ENCODE measurements at places on chromosomes 4 and X.

- no peak for DNase-seq
Observed at GRCh38 chrX:121236040-121236439, 188.6 kb downstream of the GLUD2 start.

- peak; percentile 35 for DNase-seq
Observed at GRCh38 chr4:84258905-84259830, 239.9 kb downstream of the NKX6-1 start.

DNA sequence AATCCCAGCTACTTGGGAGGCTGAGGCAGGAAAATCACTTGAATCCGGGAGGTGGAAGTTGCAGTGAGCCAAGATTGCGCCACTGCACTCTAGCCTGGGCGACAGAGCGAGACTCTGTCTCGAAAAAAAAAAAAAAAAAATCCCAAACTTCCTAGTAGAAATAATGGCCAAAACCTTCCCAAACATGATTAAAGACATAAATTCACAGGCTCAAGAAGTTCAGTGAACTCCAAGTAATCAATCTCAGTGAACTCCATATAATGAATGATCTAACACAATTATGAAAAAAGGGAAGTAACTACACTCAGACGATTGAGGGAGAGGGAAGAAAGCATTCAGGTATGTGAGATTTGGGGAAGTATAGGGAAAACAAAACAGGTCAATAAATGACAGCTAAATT, 6.5 kb downstream of the FUNDC1 start:
- DNase-seq, result no peak

GRCh38 chr4:152434011-152434410, 101.9 kb downstream of the FBXW7 start:
- DNase-seq, result no peak

DNA sequence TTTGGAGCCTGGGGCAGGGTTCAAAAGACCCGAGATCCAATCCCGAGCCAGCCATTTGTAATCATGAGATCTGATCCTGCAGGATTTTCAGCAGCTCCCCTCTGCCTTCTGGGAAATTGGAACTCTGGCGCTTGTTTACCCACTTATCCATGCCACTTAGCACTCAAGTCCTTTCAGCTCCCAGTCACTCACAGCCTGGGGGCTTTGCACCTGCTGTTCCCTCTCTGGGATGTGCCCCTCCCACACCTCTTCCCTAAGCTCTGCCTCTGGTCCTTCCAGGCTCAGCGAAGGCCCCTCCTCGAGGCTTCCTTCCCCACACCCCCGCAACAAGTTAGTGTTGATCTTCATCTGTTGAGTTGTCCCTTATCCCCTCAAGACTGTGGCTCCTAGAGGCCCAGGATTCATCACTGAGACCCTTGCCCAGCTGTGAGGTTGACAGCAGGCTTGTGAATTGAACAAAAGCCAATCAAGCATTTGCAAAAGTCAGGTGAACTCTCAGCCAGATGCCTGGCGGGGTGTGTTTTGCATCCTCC, 99.1 kb upstream of the AFAP1 start:
- DNase-seq, result no peak

DNA sequence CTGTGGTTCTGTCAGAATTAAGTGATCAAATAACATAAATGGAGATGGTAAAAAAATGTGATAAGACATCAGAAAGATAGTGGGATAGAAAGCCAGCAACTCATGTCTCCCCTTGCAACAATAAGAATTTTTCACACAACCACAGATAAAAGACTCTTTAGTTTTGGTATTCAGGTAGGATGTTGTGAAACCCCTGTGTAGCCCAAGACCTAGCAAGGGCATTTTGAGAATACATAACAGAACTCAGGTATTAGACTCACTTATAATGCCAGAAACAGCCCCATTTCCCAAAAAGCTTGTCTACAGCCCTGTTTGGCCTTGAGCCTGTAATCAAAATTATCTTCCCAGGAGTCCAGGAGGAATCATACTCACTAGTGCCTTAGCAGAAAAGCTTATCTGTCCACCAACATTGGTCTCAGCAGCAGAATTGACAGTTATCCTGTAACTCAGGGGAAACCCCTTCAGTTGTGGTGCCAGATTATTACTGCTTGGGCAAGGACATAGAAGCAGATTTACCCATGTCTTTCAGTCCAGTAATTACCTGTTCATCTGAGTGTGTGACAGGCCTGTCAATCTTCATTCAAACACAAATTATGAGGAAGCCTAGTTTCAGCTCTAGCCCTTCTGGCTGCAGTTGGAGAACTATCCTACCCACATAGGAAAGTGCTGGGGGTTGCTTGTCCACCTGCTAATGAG, 41.0 kb upstream of the UGT2B17 start:
- no peak for DNase-seq

GRCh38 chrX:402857-403256, 16.1 kb upstream of the PPP2R3B start:
- DNase-seq, result no peak

- no peak for DNase-seq
Observed at GRCh38 chrX:4588893-4589292, 875.4 kb upstream of the PRKX start.

GRCh38 chrX:10089378-10089795, 67.4 kb upstream of the CLCN4 start:
- DNase-seq, result peak; percentile 43

DNA sequence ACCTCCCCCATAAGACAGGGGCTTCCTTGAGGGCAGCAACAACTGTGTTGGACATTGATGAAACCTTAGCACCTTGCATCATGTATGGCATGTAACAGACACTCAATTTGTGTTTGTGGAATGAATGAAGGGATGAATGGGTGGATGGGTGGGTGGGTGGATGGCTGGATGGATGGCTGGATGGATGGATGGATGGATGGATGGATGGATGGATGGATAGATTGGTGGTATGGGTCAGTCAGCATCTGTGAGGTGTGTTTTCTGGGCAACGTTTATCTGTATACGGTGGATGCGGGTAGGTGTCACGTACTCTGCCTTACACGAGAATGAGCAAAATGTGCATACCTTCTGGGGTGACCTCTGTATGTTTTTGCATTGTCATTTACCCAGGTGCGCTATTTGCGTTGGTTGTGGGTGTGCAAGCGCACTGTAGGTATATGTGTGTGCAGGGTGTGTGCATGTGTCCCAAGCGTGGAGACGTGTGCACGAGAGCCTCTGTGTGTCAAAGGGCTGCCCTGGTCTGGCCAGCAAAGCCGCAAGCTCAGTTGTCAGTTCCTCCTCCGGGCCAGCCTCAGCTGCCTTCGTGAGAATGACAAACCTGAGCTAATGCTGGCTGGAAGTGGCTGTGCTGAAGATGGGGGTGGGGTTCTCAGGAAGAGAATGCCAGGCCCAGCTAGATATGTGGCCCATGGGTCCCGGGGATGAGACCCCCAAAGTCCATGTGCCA, 26.5 kb downstream of the ELF4 start:
- no peak for DNase-seq

- DNase-seq, result no peak
Observed at GRCh38 chrX:123450222-123450621, 266.1 kb downstream of the GRIA3 start.

DNA sequence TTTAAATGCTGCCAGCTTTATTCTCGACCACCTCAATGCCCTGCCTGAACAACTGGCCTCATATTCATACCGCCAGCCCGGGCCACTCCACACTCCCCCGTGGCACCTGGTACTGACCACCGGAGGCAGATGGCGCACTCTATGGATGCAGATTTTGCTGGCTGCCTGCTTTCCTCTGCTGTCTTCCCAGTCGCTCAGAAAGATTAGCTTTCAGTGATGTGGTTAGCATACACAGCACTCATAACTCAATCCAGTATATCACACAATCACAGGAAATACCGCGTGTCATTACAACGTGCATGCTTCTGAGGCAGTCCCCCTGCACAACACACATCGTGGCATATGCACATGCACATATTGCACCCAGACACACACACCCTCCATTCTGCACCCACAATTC, 147.2 kb upstream of the BCOR start:
- no peak for DNase-seq

- no peak for DNase-seq
Observed at GRCh38 chr4:107866726-107867125, 42.0 kb downstream of the SGMS2 start.

DNA sequence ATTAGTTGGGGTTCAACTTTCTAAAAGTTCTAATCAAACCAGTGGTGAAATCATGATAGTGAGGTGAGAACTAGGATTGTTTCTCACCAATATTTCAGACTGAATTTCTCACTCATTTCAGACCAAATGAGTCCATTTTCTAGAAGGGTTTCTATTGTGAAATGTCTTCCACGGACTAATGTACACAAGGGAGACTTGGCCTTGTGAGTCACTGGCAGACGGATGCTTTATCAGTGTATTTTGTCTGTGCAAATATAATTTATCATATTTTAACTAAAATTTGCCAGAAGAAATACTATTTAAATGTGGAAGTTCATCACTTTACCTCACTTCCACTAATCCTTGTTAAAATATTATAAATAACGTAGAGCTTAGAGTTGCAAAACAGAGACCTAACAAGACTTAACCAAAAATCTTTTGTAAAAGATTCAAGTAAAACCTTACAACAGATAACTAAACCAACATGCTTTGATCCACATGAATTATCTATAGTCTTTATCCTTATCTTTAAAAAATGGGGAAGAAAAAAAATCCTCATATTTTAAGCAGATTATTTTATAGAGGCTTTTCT, 506.0 kb upstream of the FAM241A start:
- DNase-seq, result no peak

GRCh38 chr4:118351851-118352827, 664 bp downstream of the PRSS12 start:
- peak; percentile 32 for DNase-seq

- no peak for DNase-seq
Observed at GRCh38 chr4:188287169-188287894, 148.1 kb downstream of the TRIML1 start.

DNA sequence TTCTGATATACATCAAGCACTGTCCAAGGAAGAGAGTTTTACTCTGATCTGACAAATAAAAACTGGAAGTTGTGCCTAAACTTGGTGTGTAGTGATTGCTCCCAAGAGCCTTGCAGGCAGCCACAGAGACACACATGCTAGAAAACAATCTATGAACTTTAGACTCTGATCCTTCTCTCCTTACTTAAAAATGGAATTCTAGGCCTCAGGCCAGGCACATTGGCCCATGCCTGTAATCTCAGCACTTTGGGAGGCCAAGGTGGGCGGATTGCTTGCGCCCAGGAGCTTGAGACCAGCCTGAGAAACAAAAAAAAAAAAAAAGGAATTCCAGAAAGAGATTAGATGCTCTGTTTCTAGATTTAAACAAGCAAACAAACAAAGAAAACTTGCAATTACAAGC, 45.6 kb upstream of the S100G start:
- peak; percentile 1 for DNase-seq

- peak; percentile 5 for DNase-seq
Observed at GRCh38 chr4:72286185-72286584, 254.4 kb downstream of the NPFFR2 start.

- no peak for DNase-seq
Observed at GRCh38 chrX:136275553-136275952, 24.4 kb upstream of the MAP7D3 start.

DNA sequence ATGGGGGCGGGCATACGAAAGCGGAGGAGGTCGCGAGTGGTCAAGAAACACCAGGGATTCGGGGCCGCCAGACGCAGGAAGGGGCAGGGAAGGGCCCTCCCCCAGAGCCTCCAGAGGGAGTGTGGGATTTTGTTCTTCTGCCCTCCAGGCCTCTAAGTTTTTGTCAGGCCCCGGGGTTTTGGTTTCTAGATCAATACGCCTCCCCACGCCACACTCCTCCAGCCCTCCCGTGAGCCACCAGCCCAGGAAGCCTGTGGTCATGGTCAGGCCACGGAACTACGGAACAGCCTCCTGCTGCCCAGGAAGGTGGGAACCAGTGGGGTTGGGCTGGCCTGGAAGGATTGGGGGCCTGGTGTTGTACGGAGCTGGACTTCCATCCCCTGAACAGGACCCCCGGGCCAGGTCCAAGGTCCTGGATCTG, 38.4 kb downstream of the CPLX1 start:
- no peak for DNase-seq

- DNase-seq, result no peak
Observed at GRCh38 chr4:28241021-28241420, 1380.4 kb downstream of the STIM2 start.

GRCh38 chrX:43747476-43747875, 91.4 kb downstream of the MAOA start:
- no peak for DNase-seq

- DNase-seq, result no peak
Observed at GRCh38 chr4:19319607-19320006, 932.1 kb upstream of the SLIT2 start.

- DNase-seq, result no peak
Observed at GRCh38 chr4:17236686-17237085, 275.2 kb downstream of the QDPR start.

DNA sequence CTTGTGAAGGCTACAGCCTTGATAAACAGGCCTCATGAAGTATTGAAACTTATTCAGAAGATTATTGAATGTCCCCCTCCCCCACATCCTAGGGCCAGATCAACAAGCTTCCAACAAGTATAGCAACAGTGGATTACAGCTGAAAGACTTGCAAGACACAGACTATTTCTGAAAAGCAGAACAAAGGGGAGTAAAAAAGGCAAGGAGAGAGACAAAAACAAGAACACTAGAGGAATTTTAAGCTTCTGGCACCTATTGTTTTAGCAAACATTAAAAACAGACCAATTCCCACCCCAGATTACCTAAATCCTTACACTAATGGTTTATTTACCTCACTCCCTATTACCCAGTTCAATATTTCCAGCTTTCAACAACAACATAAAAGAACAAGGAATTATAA, 446.3 kb upstream of the FSTL5 start:
- DNase-seq, result no peak

DNA sequence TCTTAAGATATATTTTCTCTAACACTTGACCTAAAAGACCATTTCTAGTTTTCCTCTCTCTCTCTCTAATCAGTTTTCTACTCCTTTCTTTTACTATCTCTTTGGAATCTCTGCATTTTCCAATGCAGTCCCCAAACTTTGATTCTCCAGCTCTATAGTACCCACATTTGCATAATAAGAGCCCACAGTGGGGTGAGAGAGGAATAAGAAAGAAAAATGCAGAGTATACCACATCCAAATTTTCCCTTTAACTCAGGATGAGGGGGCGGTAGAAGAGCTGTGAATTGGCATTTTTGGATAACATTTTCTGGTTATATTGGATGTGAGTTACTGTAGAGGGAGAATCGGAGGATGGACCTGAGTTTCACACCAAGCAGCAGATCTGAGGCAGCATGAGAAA, 74.4 kb upstream of the SOD3 start:
- DNase-seq, result no peak

GRCh38 chrX:150899191-150899757, 806 bp upstream of the CD99L2 start:
- DNase-seq, result no peak

- DNase-seq, result no peak
Observed at GRCh38 chr4:104436542-104436941, 58.2 kb downstream of the CXXC4 start.

- no peak for DNase-seq
Observed at GRCh38 chrX:107421337-107421861, 28.1 kb upstream of the FRMPD3 start.

GRCh38 chr4:180852738-180853137, 1390.5 kb upstream of the TENM3 start:
- DNase-seq, result no peak

GRCh38 chrX:119488749-119489148, 20.5 kb downstream of the SLC25A5 start:
- peak; percentile 44 for DNase-seq

- peak; percentile 90 for DNase-seq
Observed at GRCh38 chr4:105708181-105709080, at the start of the genes GSTCD and INTS12. TSS of gene GSTCD (plus strand) at chr4:105708784. CDS start at chr4:105717614, 8,830 bp downstream. TSS of gene INTS12 (minus strand) at chr4:105708689. CDS start at chr4:105700005, 8,684 bp downstream.
